ENCODE measurements at places on chromosomes 2 and 18. TPM values are rescaled to one million over a fixed set of nuclear protein-coding genes. Genes with fewer than 3 reads are reported as not detected.

PLCL1 gene
- total RNA-seq, result 2.0 TPM

GRCh38 chr2:172345956-172346555, 81.3 kb upstream of the ITGA6 start:
- H3K4me1 ChIP-seq, result peaks cover 11% of the 10 kb centered on the region
- no peak overlapping the region for H3K27ac ChIP-seq
- H3K4me3 ChIP-seq, result no peak overlapping the region
- H3K27me3 ChIP-seq, result no peaks in the 10 kb centered on the region
- no peak for DNase-seq
- H3K36me3 ChIP-seq, result peaks cover 4% of the 10 kb centered on the region

- H3K4me1 ChIP-seq, result peaks cover 12% of the 10 kb centered on the region
- no peak overlapping the region for H3K27ac ChIP-seq
- no peaks in the 10 kb centered on the region for H3K36me3 ChIP-seq
These were observed 275.1 kb upstream of the PKDCC start for GRCh38 chr2:41772697-41773096.

NCK2 gene
- 59.5 TPM for total RNA-seq

DNA sequence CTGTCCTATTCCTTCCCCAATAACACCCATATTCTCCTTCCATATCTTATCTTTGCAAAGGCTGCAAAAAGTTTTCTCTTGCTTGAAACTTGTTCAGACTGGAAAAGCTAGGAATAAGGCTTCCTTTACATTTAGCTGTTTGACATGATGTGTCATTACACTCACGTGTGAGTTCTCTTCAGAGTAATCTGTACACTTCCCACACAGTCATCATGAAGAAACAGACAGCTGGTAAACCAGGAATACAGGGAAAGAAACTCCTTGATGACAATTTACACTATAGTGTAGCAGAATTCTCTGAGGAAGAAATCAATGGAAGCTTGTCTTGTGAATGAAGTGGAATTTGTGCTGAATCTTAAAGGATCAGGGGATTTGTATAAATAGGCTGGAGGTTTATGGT, 628.6 kb upstream of the CDH2 start:
- no peaks in the 10 kb centered on the region for H3K4me1 ChIP-seq
- no peak overlapping the region for H3K27ac ChIP-seq
- no peak overlapping the region for H3K4me3 ChIP-seq
- H3K36me3 ChIP-seq, result peaks cover 7% of the 10 kb centered on the region
- no peak for DNase-seq

GRCh38 chr2:120991441-120991840, 255.8 kb downstream of the GLI2 start:
- H3K36me3 ChIP-seq, result peaks cover 23% of the 10 kb centered on the region
- DNase-seq, result no peak
- H3K27me3 ChIP-seq, result no peaks in the 10 kb centered on the region

- peak overlapping the region; percentile 90 for H3K27ac ChIP-seq
- no peaks in the 10 kb centered on the region for H3K27me3 ChIP-seq
- H3K36me3 ChIP-seq, result no peaks in the 10 kb centered on the region
These were observed 445 bp downstream of the MEX3C start for GRCh38 chr18:51196811-51197660.

RUFY4 gene
- total RNA-seq, result not detected

GRCh38 chr18:77102259-77103040, 30.1 kb downstream of the MBP start:
- peaks cover 3% of the 10 kb centered on the region for H3K36me3 ChIP-seq
- no peak overlapping the region for H3K4me3 ChIP-seq
- peak overlapping the region; percentile 97 for H3K27ac ChIP-seq
- no peaks in the 10 kb centered on the region for H3K27me3 ChIP-seq

DNA sequence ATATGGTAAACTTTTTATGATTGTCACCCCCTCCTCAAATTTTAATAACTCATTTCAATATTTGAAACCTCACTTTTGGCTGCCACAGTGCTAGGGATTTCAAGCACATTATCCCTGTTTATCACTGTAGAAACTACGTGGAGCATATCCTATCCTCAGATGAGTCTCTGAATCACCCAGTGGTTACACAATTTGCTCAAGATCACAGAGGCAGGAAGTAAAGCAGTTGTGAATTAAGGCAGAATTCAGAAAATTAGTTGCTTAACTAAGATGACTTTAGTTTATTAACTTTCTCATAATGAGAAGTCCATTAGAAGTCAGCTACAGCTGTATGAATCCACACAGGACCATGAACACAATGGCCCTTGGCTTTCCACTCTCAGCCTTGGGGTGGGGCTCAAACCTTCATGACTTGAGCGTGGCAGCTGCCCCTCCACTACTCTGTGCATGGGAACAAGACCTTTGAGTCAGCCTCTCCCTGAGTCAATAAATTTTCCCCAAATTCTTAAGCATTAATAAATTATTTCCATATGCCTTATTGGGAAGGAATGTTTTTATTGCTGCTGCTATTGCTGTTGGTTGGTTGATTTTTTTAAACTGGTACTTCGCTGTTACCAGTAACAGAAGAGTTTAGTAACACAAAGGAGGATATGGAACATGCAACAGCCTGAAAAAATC, 369.0 kb downstream of the CBLN2 start:
- no peak overlapping the region for H3K4me3 ChIP-seq
- H3K27ac ChIP-seq, result no peak overlapping the region
- H3K4me1 ChIP-seq, result no peaks in the 10 kb centered on the region
- no peaks in the 10 kb centered on the region for H3K36me3 ChIP-seq
- no peak for DNase-seq

- peak; percentile 25 for DNase-seq
- H3K4me1 ChIP-seq, result peaks cover 23% of the 10 kb centered on the region
- H3K27ac ChIP-seq, result no peak overlapping the region
- H3K36me3 ChIP-seq, result no peaks in the 10 kb centered on the region
- H3K27me3 ChIP-seq, result peaks cover 6% of the 10 kb centered on the region
These were observed 305.8 kb downstream of the TSN start for GRCh38 chr2:122061206-122061605.

DLX1 gene
- 5.1 TPM for total RNA-seq
